ENCODE measurements at places on chromosomes 2 and 18.

GRCh38 chr18:74533666-74534065 lies 634 bp upstream of the CNDP1 start:
- DNase-seq, result no peak

- DNase-seq, result no peak
Observed at GRCh38 chr18:5107988-5108387, 89.1 kb downstream of the AKAIN1 start.

- no peak for DNase-seq
Observed at GRCh38 chr2:72927619-72928550, 10.6 kb downstream of the EMX1 start.

DNA sequence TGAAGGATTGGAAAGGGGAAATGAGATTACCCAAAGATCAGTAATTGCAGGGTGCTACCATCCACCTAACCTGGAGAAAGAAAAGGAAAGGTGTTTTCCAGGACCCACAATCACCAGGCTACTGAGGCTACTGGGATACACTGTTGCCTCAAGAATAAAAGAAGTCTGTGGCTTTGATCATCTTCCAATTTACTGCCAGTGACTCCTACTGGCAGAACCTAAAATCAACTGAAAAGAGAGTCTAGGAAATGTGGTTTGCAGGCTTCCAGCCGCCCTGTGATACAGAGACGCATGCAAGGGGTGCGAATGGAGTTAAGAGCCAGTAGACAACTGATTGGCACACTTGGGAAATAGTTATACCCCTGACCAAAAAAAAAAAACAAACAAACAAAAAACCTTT lies 16.6 kb upstream of the TTL start:
- DNase-seq, result no peak

DNA sequence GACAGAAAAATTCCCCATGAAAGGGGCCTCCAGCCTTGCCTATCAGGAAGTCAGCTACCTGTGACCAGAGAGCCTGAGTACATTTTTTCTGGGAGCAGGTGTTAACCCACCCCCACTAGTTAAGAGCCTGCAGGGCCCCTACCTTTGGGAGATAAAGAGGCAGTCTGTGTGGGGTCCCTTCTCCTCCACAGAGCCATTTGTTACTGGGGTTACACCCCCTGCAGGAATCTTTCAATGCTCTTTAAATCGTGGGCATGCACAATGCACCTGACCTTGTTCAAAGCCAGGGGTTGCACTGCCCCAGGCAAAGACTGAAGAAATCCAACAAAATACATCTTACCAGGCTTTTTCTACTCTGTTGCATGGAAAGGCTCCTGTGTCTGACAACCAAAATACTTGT lies 15.7 kb upstream of the LYPD6 start:
- no peak for DNase-seq

DNA sequence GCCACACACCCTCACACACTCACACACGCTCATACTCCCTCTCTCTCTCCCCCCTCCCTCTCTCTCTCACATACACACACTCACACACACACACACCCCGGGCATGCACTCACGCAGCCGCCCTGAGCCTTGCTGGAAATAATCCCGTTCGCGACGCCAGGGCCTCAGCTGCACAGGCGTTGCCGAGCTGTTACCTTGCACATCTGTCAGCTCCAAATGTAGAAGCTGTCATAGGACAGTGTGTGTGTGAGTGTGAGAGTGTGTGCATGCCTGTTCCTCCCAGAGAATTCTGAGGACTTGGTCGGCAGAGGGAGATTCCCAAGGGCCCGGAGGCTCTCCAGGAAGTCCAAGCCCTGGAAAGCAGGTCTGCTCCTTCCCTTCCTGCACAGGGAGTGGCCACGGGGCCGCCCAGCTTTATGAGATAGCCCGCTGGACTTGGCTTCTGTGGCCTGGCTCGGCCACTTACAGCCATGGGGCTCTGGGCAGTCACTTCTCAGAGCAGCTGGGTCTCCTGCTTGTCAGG lies 8.6 kb downstream of the SPR start:
- DNase-seq, result no peak

GRCh38 chr2:202736826-202737225 lies 102.1 kb downstream of the FAM117B start:
- DNase-seq, result no peak

Data from spinal cord (tissue), 10 donors.